ENCODE measurements at places on chromosomes 2 and 18. TPM values are rescaled to one million over a fixed set of nuclear protein-coding genes. Genes with fewer than 3 reads are reported as not detected.

The MMADHC gene
- 135 TPM for total RNA-seq

The OR6B2 gene
- not detected for total RNA-seq

The SKOR2 gene
- not detected for total RNA-seq

The CD226 gene
- total RNA-seq: 1.2 TPM

The HS1BP3 gene
- total RNA-seq: 17.1 TPM

The LHCGR gene
- not detected for total RNA-seq

The GKN1 gene
- total RNA-seq: not detected

The CNDP1 gene
- not detected for total RNA-seq

The ZNF521 gene
- total RNA-seq: 0.10 TPM

DNA sequence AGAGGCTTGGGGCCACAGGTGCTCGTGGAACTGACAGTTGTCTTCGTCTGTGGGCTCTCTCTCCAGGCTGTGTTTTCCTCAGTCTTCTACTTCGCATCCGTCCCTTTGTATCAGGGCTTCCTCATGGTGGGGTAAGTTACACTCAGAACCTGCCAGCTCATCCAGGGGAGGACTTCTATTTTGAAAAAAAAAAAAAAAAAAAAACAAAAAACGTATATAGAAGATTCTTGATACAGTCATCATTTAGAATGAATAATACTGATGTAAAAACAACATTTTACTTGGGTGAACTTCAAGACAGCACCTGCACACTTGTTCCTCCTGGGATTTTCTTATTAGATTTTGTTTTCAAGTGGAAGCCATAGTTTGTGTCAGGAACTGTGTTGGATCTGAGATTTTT lies 47.7 kb upstream of the NFATC1 start:
- no peak for DNase-seq

DNA sequence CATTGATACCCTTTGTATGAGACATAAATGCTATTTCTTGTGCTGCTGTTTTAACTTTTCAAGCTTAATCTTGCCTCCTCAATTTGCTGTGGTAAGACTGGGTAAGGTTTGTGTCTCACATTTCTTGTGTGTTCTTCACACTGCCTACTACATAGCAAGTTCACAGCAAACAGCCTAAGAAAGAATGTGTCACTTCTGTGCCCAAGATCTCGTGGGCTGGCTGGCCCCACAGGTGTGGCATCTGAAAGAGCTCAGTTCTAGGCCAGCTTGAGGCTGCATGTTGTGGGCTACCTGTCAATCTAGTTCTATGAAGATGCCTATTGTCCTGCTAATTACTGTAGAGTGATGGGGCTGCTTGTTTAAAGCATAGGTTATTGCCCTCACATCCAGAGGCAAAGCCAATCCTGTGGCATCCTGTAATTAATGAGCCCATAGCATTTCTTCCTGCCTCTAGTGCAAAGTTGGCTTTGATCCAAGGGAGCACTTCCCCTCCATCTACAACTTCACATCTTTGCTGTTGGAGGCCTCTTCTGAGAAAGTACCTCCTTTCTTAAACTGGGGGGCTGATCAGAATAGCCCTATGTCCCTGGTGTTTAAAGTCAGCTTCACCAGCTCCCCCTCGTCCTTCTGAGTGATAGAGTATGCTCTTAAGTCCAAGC lies 40.9 kb upstream of the ASPRV1 start:
- DNase-seq: no peak

GRCh38 chr2:85490861-85491755 lies 47.9 kb upstream of the MAT2A start:
- no peak for DNase-seq

GRCh38 chr2:18821431-18821830 lies 232.1 kb upstream of the NT5C1B start:
- no peak for DNase-seq

GRCh38 chr2:47373747-47374146 lies 29.2 kb upstream of the MSH2 start:
- no peak for DNase-seq

DNA sequence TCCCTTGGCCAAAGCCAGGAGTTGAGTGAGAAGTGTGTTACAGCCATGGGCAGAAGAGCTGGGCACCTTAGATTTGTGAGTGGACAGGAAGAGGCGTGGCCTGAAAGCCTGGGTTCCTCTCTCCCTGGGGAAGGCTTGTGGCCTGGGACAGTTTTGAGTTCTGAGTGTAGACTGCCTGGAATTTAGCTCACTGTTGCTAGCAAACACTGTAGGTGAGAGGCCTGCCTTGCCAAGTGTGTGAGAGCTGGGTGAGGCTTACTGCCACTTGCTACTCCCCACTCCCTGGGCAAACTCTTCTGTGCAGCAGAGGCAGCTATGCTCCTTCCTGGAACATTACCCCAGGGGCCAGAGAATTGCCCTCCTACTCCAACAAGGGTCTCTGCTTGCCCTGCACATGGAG lies 150.0 kb upstream of the GALNT5 start:
- DNase-seq: no peak

GRCh38 chr2:215465256-215465655 lies 29.4 kb upstream of the FN1 start:
- DNase-seq: no peak

GRCh38 chr2:68732036-68732932 lies 2.3 kb upstream of the ARHGAP25 start:
- DNase-seq: no peak

DNA sequence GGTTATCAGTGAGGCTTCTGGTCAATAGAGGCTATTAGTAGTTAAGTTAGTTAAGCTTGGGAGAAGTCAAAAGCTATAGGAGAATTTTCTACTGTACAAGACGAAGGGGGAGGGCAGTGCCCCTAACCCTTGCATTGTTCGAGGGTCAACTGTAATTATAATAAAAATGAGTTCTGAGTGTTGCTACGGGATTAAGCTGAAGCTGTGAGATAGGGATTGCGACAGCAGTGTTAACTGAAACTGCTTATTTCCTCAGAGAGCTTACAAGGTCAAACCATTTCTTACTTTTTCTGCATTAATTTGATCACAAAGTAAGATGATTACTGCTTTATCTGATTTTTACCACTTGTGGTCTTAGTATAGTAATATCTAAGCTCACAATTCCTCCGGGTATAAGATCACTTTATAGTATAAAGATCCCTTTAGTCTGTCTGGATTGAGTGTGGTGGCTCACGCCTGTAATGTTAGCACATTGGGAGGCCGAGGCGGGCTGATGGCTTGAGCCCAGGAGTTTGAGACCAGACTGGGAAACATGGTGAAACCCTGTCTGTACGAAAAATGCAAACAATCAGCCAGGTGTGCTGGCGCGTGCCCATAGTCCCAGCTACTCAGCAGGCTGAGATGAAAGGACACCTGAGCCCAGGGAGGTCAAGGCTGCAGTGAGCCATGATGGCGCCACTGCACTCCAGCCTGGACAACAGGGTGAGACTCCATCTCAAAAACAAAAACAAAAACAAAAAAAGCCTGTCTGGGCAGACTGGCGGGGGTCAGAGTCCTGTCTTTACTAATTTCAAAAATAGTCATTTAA lies 119.5 kb upstream of the TLK1 start:
- DNase-seq: no peak

DNA sequence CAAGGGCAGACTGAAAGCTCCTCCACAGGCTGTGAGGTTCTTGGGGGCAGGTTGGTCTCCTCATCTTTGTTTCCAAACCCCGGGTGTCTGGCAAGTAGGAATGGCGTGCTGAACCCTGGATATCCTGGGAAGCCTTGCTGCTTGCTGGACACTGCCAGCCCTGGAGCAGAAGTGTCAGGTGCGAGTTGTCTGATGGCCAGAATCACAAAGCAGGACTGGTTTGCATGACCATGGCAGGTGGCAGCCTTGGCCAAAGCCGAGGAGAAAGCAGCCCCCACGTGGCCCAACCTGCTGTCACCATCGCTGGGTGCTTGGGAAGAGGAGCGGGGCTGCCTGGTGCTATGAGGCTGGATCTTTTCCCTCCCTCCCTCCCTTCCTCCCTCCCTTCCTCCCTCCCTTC lies 309.5 kb upstream of the HS6ST1 start:
- DNase-seq: no peak

DNA sequence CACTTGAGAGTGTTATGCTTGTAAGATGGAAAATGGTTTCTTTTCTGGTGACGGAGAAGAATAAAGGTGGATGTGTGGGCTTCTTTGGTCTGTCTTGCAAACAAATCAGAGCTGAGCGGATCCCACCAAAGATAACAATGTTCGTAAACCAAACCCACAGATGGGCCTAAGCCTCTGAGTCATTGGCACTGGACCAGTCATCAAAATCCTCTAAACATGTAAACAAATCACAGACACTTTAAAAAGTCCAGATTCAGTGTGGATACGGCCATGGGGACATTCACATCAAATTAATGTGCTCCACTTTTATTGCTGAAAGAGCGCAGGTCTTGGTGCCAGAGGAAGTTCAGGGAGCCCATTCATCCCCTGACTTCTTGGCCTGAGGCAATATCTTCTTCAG lies 60.5 kb upstream of the TMEM200C start:
- DNase-seq: no peak

- DNase-seq: no peak
These were observed 59.6 kb downstream of the CHRNA1 start for GRCh38 chr2:174704642-174705041.

GRCh38 chr2:222424276-222424728 lies at the start of gene SGPP2:
SGPP2 (plus strand) TSS chr2:222424543; CDS start chr2:222424603, 60 bp downstream.
- DNase-seq: no peak

DNA sequence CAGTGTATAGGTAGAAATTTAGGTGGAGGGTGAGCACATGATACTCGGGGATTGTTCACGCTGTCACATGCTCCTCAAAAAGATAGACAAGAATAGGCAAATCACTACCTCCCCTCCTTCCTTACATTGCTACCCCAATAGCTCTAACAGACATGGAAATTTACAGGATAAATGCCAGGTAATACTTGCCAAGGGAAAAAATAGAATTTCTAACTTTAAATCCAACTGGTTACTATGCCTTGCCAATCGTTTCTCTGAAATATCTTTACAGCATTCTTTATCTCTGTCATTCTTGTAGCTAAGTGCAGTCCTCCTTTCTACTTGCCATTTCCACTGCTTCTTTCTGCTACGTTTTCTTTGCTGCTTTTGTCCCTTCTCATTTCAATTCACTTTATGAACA lies 339.8 kb upstream of the ZEB2 start:
- DNase-seq: no peak

DNA sequence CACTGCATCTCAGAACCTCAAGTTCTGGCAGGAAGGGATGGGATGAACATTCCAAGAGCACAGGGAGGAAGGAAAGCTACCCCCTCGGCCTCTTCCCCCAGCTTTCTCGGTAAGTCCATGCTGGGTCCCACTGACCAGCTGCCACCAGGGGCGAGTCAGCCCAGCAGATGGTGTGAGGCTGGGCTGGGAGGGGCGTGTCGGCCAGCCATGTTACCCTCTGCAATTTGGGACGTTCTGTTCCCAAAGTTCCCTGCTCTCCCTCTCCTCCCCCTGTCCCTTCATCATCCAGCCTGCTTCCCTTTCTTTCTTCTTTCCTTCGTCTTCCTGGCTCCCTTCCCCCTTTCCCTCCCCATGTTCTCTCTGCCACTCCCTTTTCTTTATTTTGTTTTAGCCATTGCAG lies 74.3 kb upstream of the TNP1 start:
- DNase-seq: no peak

GRCh38 chr2:226738821-226739544 lies 60.6 kb downstream of the IRS1 start:
- DNase-seq: no peak
